ENCODE measurements at places on chromosomes 6 and 20. TPM values are rescaled to one million over a fixed set of nuclear protein-coding genes. Genes with fewer than 3 reads are reported as not detected.

Gene HLA-DRB1
- 4.2 TPM for total RNA-seq

Gene HLA-DRA
- total RNA-seq, result 9.8 TPM

Gene BTNL2
- total RNA-seq, result not detected

Gene SAMD5
- total RNA-seq, result not detected

Measured in activated naive CD8-positive, alpha-beta T cell treated with anti-CD3 and anti-CD28 coated beads for 36 hours (primary cell).